ENCODE measurements at places on chromosomes 4 and X. TPM values are rescaled to one million over a fixed set of nuclear protein-coding genes. Genes with fewer than 3 reads are reported as not detected.

DNA sequence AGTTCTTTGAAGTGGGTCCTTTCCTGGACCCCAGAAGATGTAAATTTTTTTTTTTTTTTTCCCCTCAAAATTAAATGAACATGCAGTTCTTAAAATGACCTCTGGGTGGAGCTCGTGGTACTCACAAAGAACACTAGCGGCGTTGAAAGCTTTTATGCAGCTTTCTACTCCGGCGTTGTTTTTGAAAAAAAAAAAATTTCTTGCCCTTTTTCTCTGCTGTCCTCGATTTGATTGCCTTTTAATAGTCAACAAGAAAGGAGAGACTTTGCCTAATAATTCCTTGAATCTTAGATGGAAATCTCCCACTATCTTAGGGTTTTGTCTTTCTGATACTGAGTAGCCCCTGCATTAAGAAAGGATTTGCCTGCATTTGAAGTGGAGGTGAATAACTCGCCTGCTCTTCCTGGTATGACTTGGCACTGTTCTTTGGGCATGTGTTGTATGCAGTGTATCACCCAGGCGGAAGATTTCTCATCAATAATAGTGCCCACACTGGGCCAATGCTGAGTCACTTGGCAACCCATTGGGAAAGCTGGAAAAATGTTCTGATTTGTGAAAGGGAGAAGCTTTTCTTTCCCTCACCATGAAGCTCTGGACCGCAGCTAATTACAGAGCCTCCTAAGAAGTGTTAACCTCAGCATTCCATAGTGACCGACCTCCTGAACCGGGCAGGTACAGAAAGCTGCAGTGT is 104.0 kb downstream of the PHEX start:
- H3K4me1 ChIP-seq: no peaks in the 10 kb centered on the region
- no peak overlapping the region for H3K4me3 ChIP-seq
- DNase-seq: peak; percentile 49
- H3K36me3 ChIP-seq: no peaks in the 10 kb centered on the region

The ABLIM2 gene
- not detected for total RNA-seq

DNA sequence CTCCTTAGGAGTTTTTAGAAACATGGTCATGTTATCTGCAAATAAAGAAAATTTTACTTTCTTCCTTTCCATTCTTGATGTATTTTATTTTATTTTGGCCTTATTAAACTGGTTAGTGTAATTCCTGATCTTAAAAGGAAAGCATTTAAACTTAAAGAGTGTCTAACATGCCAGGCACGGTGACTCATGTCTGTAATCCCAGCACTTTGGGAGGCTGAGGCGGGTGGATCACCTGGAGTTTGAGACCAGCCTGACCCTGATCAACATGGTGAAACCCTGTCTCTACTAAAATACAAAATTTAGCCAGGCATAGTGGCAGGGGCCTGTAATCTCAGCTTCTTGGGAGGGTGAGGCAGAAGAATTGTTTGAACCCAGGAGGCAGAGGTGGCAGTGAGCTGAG is 281.3 kb downstream of the PTTG2 start:
- H3K27ac ChIP-seq: no peak overlapping the region
- H3K4me1 ChIP-seq: peaks cover 11% of the 10 kb centered on the region
- DNase-seq: no peak
- H3K27me3 ChIP-seq: no peaks in the 10 kb centered on the region
- no peak overlapping the region for H3K4me3 ChIP-seq
- H3K36me3 ChIP-seq: no peaks in the 10 kb centered on the region

DNA sequence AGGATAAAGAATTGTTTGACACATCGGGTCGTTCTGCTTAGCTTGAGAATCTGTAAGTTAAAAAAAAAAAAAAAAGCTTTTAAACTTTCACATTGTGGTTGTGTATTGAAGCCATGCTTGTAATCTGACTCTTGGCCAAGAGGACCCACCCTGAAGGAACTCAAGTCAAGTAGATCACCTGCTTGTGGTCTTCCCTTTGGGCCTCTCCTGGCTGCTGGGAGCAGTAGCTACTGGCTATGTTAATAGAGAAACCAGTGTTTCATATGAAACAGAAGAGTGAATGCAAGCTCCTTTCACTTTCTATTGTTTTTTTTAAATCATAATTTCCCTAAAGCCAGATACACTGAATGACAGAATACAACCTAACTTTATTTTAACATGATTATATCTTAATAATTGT is 402.4 kb upstream of the NDST4 start:
- no peak overlapping the region for H3K4me3 ChIP-seq
- no peaks in the 10 kb centered on the region for H3K4me1 ChIP-seq
- DNase-seq: no peak
- H3K27ac ChIP-seq: no peak overlapping the region
- no peaks in the 10 kb centered on the region for H3K36me3 ChIP-seq
- no peaks in the 10 kb centered on the region for H3K27me3 ChIP-seq

DNA sequence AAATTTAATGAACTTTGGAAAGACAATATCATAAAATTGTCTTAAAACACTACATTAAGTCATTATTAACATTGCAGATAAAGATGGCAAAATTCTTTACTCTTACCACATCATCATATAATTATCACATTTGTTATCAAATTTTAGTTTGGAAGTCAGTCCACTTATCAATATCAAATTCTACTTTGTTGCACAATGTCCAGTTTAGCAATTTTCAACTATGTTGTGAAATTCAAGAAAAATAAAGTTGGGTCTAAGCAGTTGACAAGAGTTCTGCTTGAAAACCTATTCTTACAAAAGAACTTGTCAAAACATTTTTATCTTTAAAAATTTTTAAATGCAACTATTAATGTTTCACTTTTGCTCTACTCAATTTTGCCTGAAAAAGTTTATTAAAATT is 44.7 kb upstream of the TET2 start:
- no peaks in the 10 kb centered on the region for H3K4me1 ChIP-seq
- no peaks in the 10 kb centered on the region for H3K27me3 ChIP-seq

GRCh38 chr4:35105486-35105885 is 1138.8 kb downstream of the ARAP2 start:
- H3K4me1 ChIP-seq: no peaks in the 10 kb centered on the region
- no peak overlapping the region for H3K27ac ChIP-seq
- H3K27me3 ChIP-seq: no peaks in the 10 kb centered on the region
- no peak for DNase-seq

DNA sequence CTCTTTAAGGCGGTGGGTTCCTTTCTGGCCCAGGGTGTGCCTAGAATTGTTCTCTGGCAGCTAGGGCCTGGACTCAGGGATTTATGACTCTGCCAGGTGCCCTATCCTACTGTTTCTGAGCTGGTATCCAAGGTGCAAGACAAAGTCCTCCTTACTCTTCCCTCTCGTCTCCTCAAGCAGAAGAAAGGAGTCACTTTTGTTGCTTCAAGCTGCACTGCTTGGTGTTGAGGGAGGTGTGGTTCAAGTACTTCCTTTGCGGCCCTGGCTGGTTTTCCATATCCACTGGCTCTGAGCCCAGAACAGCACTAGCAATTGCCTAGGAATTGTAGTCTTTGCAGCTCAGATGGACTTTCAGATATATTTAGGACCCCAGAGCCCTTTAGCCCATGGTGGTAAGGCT is 39.3 kb downstream of the RTL3 start:
- H3K36me3 ChIP-seq: no peaks in the 10 kb centered on the region
- H3K4me3 ChIP-seq: no peak overlapping the region
- no peaks in the 10 kb centered on the region for H3K27me3 ChIP-seq
- no peaks in the 10 kb centered on the region for H3K4me1 ChIP-seq

DNA sequence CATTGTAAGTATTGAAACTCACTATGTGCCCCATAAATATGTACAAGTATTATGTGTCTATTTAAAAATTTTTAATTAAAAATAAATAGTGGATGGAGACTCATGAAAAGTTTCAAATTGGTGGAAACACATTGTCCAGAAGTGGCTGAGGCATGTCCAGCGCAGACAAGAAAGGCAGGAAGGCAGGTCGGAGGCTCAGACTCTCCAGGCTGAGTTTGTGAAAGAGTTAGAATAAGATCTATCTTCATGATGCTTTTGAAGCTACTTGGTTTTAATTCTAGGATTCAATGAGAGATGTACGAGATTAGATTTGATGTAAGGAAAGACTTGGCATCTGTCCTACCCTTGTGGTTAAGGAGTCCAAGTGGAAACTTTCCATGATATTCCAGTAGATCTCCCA is 19.8 kb downstream of the PNMA6F start:
- H3K27ac ChIP-seq: no peak overlapping the region
- H3K4me3 ChIP-seq: no peak overlapping the region
- DNase-seq: no peak
- peaks cover 3% of the 10 kb centered on the region for H3K4me1 ChIP-seq
- no peaks in the 10 kb centered on the region for H3K36me3 ChIP-seq

The OPRPN gene
- not detected for total RNA-seq

The PAGE5 gene
- 149 TPM for total RNA-seq

GRCh38 chrX:140503714-140504351 is 1.0 kb downstream of the SOX3 start:
- no peak overlapping the region for H3K4me3 ChIP-seq
- H3K36me3 ChIP-seq: no peaks in the 10 kb centered on the region
- no peaks in the 10 kb centered on the region for H3K27me3 ChIP-seq
- no peaks in the 10 kb centered on the region for H3K4me1 ChIP-seq

- H3K4me1 ChIP-seq: no peaks in the 10 kb centered on the region
- H3K36me3 ChIP-seq: no peaks in the 10 kb centered on the region
- no peaks in the 10 kb centered on the region for H3K27me3 ChIP-seq
- H3K4me3 ChIP-seq: no peak overlapping the region
Measured at GRCh38 chr4:180947425-180947824, 1295.8 kb upstream of the TENM3 start.

GRCh38 chrX:44036336-44036735 is 63.1 kb upstream of the NDP start:
- no peaks in the 10 kb centered on the region for H3K27me3 ChIP-seq
- no peaks in the 10 kb centered on the region for H3K36me3 ChIP-seq
- H3K4me3 ChIP-seq: no peak overlapping the region
- DNase-seq: no peak

- H3K4me1 ChIP-seq: peaks cover 10% of the 10 kb centered on the region
- no peak overlapping the region for H3K27ac ChIP-seq
- no peak overlapping the region for H3K4me3 ChIP-seq
- no peak for DNase-seq
- H3K36me3 ChIP-seq: no peaks in the 10 kb centered on the region
Measured at GRCh38 chrX:2340991-2341390, 159.8 kb downstream of the DHRSX start.

DNA sequence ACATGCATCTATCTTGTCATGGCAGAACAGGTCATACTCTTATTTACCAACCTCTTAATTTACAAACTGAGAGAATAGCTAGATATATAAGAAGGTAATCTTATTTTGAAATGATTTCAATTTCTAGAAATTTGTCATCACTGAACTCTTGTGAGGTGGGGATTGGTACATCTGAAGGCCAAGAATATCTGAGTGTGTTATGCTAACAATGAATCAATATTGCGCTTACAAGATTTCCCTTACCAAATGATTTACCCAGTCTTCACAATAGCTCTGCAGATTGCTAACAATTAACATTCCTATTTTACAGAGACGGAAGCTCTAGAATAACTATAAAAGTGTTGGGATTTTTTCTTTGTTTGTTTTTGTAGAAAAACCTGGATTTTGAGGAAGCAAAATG is 48.3 kb downstream of the RBPJ start:
- H3K27me3 ChIP-seq: no peaks in the 10 kb centered on the region
- 0 out of 3 replicates have a peak, but pooled peaks cover 3% of the 10 kb centered on the region for H3K36me3 ChIP-seq
- no peak overlapping the region for H3K4me3 ChIP-seq
- no peak overlapping the region for H3K27ac ChIP-seq

The EDA2R gene
- not detected for total RNA-seq

The RUFY3 gene
- total RNA-seq: 24.0 TPM

The IQSEC2 gene
- 35.9 TPM for total RNA-seq

GRCh38 chrX:643241-643595 is 12.6 kb downstream of the SHOX start:
- H3K4me1 ChIP-seq: no peaks in the 10 kb centered on the region
- no peaks in the 10 kb centered on the region for H3K36me3 ChIP-seq
- no peak for DNase-seq
- no peak overlapping the region for H3K27ac ChIP-seq
- H3K4me3 ChIP-seq: no peak overlapping the region

DNA sequence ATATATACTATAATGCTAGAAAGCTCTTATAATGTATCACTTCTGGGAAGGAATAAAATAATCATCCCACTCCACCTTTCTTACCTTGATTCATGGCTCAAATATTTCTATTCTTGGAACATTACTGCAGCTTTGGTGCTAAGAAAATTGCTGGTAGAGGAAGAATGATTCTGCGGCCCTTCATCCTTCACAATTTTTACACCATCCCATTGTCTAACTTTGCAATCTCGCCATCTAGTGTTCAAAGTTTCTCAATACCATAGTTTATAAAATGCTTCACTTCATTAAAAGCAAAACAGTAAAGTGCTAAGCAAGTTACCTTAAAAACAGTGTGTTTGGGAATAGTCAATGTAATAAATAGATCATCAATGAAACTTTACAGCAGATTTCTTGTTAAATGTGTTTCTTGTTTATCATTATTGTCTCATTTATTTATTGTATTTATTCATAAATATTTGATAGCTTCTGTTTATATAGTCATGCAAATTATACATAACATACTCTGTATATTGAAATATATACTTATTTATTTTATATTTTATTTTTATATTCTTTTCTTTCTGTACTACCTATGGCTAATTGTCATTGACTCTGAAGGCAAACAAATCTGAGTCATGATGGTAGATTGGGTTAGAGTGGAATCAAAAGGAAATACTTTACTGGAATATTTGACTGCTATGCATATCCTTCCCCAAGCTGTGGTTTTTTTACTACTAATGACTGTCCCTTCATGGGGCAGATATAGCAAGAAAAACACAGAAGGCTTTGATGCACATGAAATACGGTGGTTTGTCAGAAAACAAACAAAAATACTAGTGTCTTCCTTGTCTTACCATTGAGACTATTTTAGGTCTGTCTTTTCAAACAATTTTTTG is 390.7 kb downstream of the MAPK10 start:
- H3K36me3 ChIP-seq: no peaks in the 10 kb centered on the region
- no peak overlapping the region for H3K27ac ChIP-seq

DNA sequence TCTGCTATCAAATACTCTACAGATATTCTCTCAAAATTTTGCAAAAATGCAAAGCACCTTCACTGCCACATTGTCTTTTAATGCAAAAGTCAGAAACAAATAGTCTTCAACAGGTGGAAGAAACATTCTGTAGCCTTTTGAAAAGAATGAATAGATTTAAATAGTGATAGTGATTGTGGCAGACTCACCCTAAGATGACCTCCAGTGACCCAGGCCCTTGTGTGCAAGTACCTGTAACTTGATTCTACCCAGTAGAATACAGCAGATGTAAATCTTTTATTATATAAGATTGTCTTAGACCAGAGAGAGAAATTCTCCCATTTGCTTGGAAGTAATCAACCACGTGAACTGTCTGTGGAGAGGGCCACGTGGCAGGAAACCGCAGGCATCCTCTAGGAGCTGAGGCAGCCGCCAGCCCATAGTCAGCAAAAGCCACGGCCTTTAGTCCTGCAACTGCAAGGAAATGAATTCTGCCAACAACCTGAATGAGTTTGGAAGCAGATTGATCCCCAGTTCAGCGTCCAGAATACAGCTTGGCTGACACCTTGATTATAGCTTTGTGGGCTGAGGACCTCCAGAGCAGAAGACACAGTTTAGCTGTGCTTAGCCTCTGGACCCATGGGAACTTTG is 272.5 kb downstream of the ARHGAP10 start:
- H3K27me3 ChIP-seq: no peaks in the 10 kb centered on the region
- H3K4me1 ChIP-seq: no peaks in the 10 kb centered on the region
- H3K4me3 ChIP-seq: no peak overlapping the region
- H3K36me3 ChIP-seq: no peaks in the 10 kb centered on the region
- DNase-seq: no peak

- DNase-seq: peak; percentile 16
- no peaks in the 10 kb centered on the region for H3K4me1 ChIP-seq
- H3K4me3 ChIP-seq: no peak overlapping the region
Measured at GRCh38 chr4:10441512-10441911, 15.7 kb downstream of the ZNF518B start.

Data from K562 (cell line).